ENCODE measurements at places on chromosomes 5 and 9.

DNA sequence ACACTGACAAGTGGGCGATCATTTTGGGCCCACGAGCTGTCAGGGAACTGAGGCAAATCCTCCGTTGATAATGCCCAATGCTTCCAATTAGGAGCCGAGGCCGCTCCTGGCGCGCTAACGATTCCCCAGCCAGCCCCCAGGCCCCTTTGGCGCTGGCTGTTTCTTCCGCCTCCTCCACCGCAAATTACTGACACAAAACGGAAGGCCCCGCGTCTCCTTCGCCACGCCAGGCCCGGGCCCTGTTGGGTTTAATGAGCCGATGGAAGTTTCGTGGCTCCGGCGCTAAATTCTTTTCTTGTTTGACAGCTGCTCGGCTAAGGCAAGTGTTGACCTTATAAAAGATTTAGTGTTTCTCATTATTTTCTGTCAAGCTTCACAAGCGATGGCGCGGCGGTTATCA is 25.7 kb upstream of the BARHL1 start:
- DNase-seq, result no peak

DNA sequence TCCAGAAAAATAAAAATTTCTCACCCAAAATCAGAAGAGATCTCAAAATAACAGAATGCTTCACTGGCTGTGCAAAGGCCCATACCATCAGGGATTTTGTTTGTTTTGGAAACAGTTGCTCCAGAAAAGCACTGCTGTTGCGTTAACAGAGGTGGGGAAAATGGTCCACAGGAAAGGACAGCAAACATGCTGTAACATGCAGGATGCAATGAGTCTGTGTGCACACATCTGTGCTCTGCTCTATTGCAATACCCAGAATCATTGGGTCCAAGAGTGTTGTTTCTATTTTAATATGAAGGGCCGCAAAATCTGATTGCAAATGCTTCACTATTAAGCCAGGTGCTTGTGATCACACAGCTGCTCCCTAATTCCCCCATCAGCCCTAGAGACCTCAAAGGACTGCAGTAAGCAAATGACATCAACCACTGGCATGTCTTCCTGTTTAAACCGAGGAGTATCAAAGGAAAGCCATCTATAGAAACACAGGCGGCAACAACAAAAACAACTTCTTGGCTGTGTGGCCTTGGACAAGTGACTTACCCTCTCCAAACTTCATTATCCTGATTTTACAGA is 141.0 kb downstream of the DCP2 start:
- DNase-seq, result no peak

- no peak for DNase-seq
Observed at GRCh38 chr5:55154873-55155272, 5.1 kb upstream of the GPX8 start.

DNA sequence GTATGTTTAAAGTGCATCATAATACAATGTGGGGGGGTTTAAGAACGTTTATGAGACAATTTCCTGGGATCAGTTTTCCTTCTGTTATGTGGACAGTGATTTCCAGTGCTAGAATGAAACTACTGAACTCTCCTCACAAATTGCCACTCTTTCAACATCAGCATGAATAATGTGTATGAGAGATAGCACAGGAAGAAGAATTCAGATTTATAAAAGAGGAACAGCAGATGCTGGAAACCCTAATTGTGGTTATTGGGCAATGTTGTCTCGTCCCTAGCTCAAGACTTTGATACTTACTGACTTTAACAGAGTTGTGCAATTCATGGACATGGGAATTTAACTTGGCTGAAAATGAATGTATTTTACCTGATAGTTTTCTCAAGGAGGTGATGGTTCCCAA is 410.8 kb upstream of the MEF2C start:
- DNase-seq, result no peak

DNA sequence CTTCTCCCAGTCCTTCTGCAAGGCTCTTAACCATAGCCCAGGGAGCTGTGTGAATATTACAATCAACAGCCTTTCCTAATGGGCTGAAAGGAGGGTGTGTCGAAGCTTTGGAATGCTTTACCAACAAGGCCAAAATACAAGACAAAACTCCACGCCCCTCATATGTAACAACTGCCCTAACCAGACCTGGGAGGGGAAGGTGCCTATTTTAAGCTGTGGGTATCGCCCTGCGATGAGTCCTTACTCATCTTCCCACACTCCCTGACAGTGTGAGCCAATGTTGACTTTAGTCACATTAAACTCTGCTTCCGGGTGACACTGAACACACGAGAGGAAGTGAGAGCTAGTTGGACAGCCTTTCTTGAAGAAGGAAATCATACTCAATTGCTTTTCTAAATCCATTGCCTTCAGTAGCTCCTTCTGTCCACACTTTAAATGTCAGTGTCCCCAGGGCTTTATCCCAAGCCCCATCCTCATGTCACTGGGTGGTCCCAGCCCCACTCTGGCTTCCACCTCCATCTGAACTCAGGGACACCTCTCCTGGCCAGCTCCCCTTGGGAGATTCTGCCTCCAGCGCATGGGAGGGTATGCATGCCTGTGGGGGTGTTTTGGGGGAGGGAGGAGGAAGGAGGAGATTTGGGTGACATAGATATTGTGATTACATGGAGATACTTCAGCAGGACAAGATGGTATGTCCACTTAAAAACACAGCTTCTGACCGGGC is 6.5 kb upstream of the TBC1D9B start:
- DNase-seq, result no peak

DNA sequence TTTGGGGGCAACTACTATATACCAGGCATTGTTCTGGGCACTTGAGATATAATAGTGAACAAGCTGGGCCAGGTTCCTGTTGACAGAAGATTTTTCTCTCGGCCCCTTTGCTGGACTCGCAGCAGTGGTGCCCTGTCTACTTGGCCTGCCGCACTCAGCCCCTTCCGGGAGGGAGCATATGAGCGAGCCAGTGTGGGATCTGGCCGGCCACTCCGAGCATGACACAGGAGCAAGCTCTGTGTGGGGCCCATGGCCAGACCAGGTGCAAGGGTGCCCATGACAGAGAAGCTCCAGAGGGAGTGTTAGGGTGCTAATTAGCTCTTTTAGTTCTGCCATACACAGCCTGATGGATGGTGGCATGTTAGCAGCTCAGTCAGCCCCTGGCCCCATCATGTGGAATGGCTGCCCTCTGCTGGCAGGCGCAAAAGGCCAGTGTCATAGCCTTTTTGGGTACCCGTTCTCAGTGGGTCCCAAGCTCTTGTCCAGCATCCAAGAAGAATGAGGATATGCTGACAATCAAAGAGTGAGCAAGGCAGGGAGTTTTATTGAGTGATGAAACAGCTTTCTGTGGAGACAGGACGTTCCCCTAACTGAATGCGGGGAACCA is 9.3 kb upstream of the KIF4B start:
- peak; percentile 12 for DNase-seq

DNA sequence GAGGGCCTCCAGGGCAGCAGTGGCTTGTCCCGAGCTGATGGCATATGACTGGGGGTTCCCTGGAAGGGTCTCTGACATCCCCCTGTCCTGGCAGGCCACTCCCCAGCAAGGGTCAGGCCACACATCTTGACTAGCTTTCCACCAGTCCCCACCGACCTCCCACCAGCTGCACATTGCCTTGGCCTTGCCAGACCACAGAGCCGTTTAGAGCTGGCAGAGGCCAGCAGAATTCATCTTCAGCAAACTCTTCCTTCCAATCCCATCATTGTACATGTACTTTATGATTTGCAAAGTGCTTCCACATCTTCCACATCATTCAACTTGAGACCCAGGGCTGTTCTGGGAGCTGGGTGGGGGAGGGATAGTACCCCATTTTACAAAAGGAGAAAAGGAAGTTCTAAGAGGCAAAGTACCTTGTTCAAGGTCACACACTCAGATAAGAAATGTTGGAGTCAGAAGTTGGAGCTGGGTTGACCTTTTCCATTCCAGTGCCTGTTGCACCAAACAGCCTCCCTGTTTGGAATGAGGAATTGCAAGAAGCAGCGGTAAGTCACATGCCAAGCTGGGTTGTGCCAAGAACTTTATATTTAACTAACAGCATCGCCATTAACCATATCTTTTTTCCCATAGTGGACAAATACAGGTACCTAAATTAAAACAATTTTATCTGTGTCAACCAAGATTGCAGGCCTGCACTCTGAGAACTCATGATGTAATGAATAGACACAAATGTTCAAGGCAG is 25.8 kb upstream of the COL15A1 start:
- DNase-seq, result no peak

DNA sequence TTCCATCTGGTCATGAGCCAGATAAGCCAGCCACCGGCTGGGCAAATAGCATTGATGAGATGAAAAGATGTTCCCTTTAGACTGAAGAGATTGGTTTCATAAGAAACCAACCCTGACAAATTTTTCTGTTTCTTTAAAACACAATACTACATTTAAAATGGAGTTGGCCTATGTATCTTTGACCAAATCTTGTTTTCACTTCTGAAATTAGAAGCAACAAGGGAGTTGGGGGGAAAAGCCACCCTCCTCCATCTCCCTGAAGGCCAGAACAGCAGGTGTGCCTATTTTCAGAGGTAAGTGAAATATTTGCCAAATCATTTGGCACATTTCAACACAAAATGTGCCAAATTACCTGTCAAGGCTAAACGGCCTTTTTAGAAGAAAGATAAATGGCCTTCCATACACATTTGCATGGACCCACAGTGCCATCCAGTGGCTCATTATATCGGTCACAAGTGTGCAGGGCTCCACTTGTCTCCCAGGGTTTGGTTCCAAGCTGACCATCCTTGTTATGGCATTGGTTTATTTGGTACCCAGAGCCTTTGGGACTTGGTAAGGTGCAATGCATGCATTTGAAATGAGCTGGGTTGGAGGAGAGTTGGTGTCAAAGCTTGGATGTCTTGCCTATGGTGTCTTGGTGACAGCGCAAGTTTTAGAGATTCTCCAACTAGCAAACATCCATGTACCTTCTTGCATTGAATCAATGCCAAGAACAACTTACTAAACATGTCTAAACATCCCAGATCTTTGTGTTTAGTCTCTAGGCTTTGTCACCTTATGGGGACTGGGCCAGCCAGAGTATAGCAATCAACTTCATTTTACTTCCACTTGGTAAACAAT is 372.0 kb upstream of the KIF2A start:
- DNase-seq, result no peak

DNA sequence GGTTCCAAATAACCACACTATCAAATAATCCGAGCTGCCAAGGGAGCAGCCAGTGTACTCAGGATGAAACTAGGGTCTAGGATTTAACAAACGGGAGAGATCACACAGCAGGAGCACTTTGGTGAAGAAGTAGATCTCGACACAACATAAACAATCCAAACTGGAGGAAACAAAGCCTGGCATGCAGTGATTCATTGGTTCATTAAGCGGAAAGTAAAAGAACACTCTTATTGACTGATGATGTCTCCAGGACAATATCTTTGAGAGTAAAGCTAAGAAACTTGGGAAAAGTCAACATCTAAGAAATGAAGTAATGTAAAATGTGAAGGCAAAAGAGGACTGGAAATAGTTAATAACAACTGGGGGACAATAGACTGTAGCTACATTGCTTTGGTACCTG is 1478.3 kb upstream of the CDH9 start:
- DNase-seq, result no peak

- DNase-seq, result no peak
Observed at GRCh38 chr5:68454172-68454571, 238.6 kb downstream of the PIK3R1 start.

GRCh38 chr5:158050421-158050820 is 191.5 kb upstream of the CLINT1 start:
- no peak for DNase-seq

GRCh38 chr9:5575000-5575399 is 53.9 kb upstream of the RIC1 start:
- DNase-seq, result no peak

DNA sequence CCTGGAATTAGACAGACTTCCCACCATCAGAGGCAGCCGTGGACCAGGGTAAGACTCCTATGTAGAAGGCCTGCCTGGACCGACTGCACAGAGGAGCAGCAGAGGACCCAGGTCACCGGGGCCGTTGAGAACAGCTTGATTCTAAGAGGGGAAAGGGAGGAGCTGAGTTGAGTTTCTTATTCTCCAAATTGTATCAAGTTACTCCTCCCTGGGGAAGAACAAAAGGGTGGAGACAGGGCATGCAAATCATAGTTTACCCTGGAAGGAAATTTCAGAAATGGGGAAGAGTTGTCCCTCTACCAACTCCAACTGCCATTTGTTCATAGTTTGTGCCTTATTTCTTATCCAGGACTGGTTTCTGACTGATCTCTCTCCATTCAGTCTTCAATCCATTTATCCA is 20.9 kb upstream of the SLC31A2 start:
- DNase-seq, result no peak

DNA sequence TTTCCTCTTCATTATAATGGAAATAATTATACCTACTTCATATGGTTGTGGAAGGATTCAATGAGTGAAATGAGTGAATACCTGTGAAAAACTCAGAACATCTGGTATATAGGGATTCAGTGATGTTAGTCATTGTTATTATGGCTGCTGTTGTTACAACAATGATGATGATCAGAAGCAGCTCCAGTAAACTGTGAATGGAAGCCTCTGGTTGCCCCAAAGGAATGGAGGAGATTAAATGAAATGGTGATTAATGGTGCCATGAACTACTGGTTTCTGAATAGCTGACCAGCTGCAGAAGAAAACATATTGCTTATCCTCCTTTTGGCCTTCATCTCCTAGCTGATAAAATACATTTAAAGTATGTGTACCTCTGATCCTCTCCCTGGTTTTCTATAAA is 372.0 kb downstream of the ARHGEF28 start:
- DNase-seq, result no peak

GRCh38 chr5:18778225-18778624 is 1144.0 kb downstream of the TAF11L14 start:
- no peak for DNase-seq

DNA sequence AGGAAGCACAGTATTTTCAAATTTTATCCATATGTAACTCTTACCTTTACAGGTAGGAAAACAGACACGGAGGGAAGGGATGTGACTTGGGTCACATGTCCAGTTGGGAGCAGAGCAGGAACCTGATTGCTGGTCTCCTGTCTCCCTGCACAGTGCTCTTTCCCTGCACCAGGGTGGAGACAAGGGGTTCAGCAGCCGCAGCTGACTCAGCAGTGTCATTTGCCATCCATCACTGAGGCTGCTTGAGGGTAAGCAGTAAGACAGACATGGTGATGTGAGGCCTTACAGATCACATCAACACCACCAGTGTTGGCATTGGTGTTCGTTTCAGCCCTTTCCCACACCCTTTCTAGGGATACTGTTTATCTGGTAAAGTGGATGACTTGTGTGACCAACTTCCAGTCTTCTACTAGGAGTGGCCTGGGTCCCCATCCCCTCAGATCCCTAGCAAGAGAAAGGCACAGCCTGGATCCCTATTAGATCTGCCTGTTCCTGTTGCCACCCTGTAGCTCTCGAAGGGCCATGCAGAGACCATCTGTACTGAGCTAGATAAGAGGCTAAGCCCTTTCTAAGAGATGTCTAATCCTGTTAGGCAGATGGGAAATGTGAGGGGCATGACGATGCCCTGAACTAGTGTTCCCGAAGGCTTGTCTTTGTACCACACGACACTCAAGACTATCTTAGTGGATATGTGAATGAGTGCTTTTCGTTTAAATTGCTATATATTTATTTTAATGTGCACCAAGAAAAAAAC is 29.1 kb downstream of the FRMPD1 start:
- no peak for DNase-seq

All from stimulated activated CD4-positive, alpha-beta T cell treated with anti-CD3 and anti-CD28 coated beads, Interleukin-4, amount 100 ng/mL, for 48 hours (primary cell).